CD4-positive, alpha-beta memory T cell (primary cell): ENCODE measurements at places on chromosomes 5 and 9. TPM values are rescaled to one million over a fixed set of nuclear protein-coding genes. Genes with fewer than 3 reads are reported as not detected.

SLC4A9 gene
- not detected for total RNA-seq

TLE1 gene
- total RNA-seq, result 0.89 TPM

NEUROG1 gene
- not detected for total RNA-seq

SLC25A48 gene
- total RNA-seq, result not detected

SPOCK1 gene
- total RNA-seq, result not detected

DNA sequence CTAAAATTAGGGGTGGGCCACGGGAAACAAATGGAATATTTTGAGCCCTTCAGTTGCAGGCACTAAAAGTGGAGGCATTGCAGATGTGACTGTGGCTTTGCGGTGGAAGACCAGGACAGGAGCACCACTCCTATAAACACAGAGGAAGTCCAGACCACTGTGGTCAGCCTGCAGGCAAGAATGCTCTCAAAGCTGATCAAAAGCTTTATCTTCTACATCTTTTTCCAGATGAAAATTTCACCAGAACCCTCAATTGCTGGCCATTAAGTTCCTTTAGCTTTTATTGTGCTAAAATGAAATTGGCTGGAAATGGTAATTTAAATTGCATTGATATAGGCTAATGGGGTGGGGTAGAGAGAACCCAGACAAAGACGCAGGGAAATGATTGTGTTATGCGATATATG, 208.8 kb downstream of the ERCC6L2 start:
- DNase-seq, result no peak

DNA sequence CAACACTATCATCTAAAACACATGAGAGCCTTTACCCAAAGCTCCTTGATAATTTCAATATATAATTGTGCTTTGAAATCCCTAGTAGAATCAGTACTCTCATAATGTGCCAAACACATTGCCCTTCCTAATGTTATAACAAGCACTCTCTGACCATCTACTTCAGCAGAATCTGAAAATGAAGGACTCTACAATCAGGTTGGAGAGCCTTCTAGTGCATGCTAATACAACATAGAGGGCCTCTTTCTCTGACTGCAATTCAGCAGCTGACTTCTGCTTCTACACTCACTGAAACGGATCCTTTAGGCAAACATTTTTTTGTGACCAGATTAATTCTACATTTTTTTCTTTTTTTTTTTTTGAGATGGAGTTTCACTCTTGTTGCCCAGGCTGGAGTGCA, 155.6 kb downstream of the EPB41L4A start:
- no peak for DNase-seq

- DNase-seq, result no peak
These were observed 24.3 kb upstream of the FAT2 start for GRCh38 chr5:151615431-151615830.

DNA sequence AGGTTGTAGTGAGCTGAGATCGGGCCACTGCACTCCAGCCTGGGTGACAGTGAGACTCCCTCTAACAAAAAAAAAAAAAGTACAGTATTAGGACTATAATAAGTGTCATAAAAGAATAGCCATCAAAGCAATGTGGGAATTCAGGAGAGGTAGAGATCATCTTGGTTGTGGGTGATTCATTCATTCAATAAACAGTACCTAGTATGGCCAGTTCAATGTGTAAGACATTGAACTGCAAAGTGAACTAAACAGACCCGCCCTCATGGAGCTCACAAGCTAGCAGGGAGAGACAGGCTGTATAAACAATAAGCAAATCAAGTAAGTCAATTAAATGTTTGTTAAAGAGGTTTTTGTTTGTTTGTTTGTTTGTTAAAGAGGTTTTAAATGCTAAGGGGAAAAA, 146.1 kb upstream of the RANBP3L start:
- no peak for DNase-seq

DNA sequence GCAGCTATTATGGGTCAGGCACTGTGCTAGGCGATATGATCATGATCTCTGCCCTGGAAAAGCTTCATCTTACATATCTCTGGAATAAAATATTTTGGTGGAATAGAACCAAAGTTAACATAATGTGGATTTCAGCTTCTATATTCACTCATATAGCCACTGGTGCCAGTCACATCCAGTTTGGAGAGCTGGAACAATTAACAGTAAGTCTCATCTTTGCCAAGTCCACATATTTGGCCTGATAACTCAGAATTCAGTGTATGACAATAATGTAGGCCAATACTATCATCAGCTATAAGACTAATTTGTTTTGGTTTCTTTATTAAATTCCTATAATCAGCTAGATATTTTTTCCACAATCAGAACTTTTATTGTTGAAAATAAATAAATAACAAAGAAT, 5.9 kb upstream of the FAM13B start:
- DNase-seq, result no peak

- no peak for DNase-seq
These were observed 503.2 kb downstream of the GADD45G start for GRCh38 chr9:90107726-90108655.

- DNase-seq, result no peak
These were observed 148.9 kb downstream of the GCNT1 start for GRCh38 chr9:76607730-76608436.

DNA sequence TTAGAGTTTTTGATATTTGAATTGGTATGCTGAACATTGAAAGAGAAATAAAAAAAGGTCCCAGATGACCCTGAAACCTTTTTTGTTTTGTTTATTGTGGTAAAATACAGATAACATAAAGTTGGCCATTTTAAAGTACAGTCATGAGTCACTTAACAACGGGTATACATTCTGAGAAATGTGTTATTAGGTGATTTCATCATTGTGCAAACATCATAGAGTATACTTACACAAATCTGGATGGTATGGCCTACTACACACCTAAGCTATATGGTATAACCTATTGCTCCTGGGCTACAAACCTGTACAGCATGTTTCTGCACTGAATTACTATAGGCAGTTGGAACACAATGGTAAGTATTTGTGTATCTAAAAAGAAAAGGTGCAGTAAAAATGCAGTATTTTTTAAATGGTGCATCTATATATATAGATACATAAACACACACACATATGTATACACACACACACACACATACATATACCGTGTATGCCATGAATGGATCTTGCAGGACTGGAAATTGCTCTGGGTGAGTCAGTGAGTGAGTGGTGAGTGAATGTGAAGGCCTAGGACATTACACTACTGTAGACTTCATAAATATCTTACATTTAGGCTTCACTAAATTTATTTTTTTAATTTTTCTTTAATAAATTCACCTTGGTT, 31.0 kb downstream of the TTC1 start:
- DNase-seq, result no peak

DNA sequence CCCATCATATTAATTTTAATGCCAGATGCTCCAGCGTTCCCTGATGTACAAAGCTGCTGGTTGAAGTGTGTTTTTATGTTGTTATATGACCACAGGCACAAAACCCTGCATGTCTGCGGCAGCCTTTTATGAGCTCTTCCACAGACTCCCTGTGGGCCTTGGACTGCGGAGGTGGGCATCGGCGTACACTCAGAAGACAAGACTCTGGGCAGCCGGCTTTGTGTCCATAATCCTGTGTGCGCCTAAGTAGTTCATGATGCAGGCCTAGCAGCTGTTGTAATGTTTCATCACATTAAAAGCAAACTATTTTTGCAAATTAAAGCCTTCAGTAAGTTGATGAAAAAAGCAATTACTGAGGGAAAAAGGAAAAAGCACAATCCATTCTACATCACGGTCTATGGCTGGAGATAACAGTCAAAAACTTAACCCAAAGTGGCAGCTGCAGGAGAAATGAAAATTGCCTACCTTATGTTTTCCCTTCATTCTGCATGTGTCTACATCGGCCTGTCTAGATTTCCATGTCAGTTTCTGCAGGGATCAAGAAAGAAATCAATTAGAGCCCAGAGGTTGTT, 78.8 kb downstream of the SEMA6A start:
- DNase-seq, result no peak

- no peak for DNase-seq
These were observed 152.5 kb upstream of the ALDH1B1 start for GRCh38 chr9:38240051-38240450.

DNA sequence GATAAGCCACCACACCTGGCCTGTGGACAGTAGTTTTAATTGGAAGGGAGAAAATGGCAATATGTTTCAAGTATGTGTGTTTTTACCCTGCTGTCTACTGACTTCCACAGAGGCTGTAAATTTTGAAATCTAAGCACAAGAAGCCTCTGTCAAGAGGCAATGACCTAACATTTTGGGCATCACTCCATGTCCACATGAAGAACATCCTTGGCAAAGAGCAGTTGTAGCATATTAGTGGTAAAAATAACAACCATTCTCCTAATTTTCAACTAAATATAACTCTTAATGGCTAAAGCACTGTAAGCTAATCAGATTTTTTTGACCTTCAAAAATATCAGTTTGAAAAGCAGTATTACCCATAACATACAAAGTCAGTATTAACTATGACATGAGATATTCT, 100.3 kb upstream of the APC start:
- no peak for DNase-seq

DNA sequence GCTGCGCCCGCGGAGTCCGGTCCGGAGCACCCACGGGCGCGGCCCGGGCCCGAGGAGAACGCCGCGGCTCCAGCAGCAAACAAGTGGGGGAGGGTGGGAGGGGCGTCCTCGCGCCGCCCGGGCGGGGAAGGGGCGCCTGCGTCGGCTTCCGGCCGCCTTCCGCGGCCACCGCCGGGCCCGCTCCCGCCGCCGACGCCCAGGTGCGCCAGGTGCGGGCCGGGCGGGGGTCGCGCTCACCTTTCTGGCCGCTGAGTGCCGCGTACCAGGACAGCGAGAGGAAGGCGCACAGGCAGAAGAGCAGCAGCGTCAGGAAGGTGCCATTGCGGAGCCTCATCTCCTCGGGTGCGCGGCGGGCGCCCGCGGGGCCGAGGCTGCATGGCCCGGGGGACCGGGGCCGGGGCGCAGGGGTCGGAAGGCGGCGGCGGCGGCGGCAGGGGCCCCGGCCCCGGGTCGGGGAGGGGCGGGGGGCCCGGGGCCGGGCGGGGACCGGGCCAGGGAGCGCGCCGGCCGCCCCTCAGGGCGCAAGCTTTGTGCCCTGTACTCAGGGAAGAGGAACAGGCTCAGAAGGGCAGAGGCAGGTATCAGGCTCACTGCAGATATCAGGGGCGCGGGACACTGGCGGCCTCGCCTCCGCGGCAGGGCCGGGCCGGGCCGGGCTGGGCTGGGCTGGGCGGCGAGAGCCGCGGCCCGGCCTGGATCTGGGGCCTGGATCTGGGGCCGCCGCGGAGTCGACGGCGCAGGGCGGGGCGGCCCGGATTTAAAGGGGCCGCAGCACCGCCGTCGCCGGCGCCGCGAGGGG, at the start of gene MGAT4B:
Gene MGAT4B, minus strand, starts transcription at position 617 of the 799 bp plus-strand sequence. Its CDS starts 283 bp downstream, at position 334.
- DNase-seq, result peak; percentile 62
